ENCODE measurements at places on chromosomes 11 and 22.

GRCh38 chr11:64237484-64237951 lies 3.1 kb downstream of the VEGFB start:
- DNase-seq: no peak

GRCh38 chr11:34345991-34346480 lies 11.8 kb downstream of the ABTB2 start:
- DNase-seq: peak; percentile 27

GRCh38 chr22:38267086-38267485 lies 5.7 kb downstream of the TMEM184B start:
- DNase-seq: no peak

GRCh38 chr22:39490135-39490798 lies 11.8 kb upstream of the MIEF1 start:
- peak; percentile 77 for DNase-seq

- no peak for DNase-seq
These were observed 131.8 kb downstream of the UVRAG start for GRCh38 chr11:75946531-75947530.

DNA sequence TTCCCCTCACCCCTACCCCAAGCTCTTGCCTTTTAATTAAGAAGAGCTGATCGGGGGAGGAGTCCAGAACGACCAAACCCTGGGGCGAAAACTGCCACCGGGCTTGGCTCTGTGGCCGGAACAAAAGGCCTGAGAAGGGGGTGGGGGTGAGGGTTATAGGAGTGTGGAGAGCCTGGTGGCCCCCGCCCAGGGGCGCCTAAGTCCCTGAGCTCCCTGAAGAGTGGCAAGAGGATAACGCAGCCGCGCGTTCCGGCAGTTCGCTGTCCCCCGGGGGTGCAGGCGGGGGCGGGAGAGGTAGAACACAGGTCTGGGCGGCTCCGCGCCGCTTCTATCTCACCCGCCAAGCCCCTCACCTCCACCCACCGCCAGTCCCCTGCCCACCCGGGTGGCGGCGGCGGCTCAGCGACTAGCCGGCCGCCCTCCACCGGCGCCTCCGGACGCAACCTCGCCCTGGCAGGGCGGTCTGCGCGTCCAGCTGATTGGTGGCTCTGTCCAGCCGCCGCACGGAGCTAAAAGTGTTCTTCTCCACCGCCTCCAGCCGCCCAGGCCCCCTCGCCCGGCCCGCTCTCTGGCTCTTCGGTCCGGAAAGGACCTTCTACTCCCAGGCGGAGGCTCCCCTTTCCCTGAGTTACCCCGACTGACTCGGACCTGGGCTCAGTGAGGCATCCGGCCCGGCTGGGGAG lies 18.7 kb upstream of the BDNF start:
- DNase-seq: peak; percentile 80

GRCh38 chr11:21429401-21429800 lies 760.0 kb downstream of the NELL1 start:
- no peak for DNase-seq

GRCh38 chr11:128335729-128336128 lies 251.6 kb downstream of the ETS1 start:
- no peak for DNase-seq

DNA sequence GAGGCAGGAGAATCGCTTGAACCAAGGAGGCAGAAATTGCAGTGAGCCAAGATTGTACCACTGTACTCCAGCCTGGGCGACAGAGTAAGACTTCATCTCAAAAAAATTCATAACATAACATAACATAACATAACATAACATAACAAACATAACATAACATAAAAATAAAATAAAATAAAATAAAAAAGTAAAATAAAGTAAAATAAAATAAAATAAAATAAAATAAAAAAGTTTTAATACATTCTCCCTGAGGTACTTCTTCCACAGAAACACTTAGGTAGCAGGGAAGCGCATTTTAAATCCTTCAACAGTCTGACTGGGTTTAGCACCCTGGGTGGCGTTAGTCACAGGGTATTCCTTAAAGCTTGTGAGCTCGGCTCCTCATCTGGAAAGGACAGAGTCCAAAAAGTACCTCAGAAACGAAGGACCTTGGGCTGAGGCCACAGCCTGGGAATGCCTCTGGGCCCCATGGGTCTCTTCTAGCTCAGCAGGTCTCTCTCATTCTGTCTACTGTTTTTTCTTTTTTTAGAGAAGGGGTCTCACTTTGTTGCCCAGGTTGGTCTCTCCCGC lies 41.7 kb downstream of the MICAL3 start:
- no peak for DNase-seq

- DNase-seq: no peak
These were observed 1.1 kb upstream of the CRY2 start for GRCh38 chr11:45846174-45846675.

- DNase-seq: no peak
These were observed 67.4 kb downstream of the SCUBE1 start for GRCh38 chr22:43275545-43276317.

GRCh38 chr11:115572551-115572950 lies 68.3 kb upstream of the CADM1 start:
- DNase-seq: no peak

DNA sequence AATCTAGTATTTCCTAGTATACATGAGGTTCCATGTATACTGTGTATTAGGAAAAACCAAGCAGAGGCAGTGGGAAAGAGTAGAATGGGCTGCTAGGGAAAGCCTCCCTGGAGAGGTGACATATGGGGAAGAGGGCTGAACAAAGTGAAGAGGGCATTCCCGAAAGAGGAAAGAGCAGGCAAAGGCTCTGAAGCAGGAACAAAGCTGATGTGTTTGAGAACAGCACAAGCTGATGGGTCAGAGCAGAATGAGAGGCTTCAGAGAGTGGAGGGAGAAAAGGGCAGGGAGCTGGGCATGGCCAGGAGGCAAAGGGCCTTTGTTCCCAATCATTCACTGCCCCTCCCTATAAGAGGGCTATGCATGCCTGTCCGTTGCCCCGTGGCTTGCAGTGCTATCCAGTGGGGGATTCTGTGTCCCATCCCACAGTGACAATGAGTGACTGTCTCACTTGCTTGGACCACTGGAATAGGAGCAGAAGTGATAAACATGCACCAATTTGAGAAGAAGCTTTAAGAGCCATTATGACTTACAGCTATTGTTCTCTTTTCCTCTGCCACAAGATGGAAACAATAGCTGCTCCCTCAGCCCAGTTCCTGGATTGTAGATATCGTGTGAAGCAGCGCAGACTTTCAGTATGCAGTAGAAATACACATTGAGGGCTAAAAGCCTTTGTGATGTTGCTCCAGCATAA lies 39.6 kb downstream of the GALNT18 start:
- no peak for DNase-seq

DNA sequence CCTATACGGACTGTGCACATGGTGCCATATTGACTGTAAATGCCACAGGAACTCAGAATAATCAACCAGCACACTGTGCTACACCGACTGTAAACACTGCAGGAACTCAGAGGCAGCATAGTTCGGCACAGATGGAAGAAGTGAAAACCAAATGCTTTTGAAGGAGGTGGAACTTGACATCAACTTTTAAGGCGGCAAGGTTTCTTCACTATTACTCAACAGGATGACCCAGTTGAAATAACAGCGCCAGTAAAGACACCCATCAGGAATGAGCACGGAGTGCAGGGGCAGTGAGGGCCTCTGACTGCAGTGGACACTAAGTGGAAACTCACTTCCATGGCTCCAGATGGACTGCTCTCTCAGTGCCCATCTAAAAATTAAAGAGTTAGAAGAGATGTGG lies 15.7 kb downstream of the TESMIN start:
- no peak for DNase-seq

- DNase-seq: no peak
These were observed 61.2 kb upstream of the SUSD2 start for GRCh38 chr22:24120044-24120443.

DNA sequence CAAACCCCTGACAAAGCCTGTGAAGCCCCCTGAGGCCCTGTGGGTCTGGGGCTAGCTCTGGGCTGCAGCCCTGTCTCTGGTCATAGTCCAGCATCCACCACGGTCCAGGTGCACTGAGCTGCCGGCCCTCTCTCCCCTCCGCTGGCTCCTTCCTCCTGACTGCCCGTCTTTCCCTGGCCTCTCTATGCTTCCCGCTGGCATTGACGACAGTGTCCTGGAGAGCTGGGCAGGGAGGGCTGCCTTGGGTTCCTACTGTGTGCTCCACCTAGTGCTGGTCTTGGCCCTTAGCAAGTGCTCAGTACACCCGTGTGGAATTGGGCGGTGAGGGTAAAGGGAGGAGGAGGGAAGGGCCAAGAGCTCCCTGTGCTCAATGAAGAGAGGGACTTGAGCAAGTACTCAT lies 868 bp upstream of the MYEOV start:
- no peak for DNase-seq

DNA sequence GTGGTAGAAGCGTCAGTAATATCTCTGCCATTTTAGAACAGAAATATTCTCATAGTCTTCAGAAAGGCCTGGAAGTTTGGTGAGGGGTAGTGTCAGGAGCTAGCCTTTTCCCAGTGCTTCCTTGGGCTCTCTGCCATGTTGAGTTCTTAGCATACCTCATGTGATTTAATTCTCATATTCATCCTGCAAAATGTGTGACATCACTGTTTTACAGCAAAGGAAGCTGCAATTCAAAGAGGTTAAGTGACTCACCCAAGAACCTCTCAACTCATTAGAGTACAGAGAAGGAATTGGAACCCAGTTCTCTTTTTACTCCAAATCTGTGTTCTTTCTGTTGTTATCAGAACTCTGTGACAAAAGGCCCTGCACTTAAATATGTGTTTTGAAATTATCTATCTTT lies 72.1 kb downstream of the RNF169 start:
- no peak for DNase-seq

DNA sequence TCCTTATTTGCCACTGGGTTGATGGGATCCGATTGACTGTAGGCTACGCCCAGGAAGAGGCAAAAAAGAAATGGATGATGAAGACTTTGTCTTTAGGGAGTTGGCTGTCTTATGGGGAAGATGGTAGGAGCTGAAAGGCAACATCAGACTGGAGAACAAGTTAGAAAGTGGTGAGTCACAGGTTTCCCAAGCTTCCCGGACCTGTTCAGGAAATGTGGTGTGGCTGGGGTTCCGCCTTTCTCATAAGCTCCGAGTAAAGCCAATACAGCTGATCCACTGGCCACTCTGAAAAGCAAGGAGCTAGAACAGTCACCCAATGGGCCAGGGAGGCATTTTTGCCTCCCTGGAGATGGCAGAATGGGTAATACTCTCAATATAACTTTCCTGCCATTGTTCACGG lies 194.5 kb downstream of the SNX19 start:
- DNase-seq: no peak

GRCh38 chr11:119696378-119697222 lies 32.4 kb downstream of the NECTIN1 start:
- DNase-seq: no peak

DNA sequence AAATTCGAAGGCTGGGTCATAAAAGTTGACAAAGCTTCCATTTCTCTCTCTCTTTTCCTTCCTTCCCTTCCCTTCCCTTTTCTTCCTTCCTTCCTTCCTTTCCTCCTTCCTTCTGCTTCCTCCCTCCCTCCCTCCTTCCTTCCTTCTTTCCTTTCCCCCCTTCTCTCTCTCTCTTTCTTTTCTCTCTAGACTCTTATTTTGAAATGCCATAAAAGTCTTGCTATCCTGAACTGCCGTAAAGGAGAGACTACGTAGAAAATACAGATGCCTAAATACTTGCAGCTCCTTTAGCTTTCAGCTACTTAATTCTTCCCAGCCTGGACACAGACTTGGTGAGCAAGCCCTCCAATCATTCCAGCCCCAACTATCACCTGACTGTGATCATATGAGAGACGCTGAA lies 1644.4 kb downstream of the FAM181B start:
- no peak for DNase-seq

DNA sequence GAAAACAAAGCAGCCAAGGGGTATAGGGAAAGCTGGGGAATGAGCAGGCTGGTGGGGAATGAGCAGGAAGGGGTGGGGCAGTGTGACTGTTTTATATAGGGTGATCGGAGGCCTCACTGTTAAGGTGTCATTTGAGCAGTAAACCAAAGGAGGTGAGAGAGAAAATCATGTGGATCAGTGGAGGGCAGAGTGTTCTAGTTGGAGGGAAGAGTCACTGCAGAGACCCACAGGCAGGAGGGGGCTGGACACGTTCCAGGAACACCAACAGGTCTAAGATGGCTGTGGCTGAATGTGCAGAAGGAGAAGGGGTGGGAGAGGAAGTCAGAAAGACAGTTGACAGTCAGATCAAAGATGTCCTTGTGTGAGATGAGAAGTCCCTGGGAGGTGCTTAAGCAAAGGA lies 103.8 kb downstream of the ENTHD1 start:
- DNase-seq: no peak

GRCh38 chr11:133872160-133872559 lies 26.8 kb upstream of the SPATA19 start:
- no peak for DNase-seq

GRCh38 chr11:1564535-1565172 lies 7.4 kb downstream of the DUSP8 start:
- peak; percentile 86 for DNase-seq

GRCh38 chr11:102932678-102933077 lies 22.9 kb downstream of the MMP13 start:
- no peak for DNase-seq

GRCh38 chr11:90423378-90423777 lies 200.5 kb upstream of the CHORDC1 start:
- no peak for DNase-seq

GRCh38 chr11:128052912-128053641 lies 534.3 kb downstream of the ETS1 start:
- no peak for DNase-seq

DNA sequence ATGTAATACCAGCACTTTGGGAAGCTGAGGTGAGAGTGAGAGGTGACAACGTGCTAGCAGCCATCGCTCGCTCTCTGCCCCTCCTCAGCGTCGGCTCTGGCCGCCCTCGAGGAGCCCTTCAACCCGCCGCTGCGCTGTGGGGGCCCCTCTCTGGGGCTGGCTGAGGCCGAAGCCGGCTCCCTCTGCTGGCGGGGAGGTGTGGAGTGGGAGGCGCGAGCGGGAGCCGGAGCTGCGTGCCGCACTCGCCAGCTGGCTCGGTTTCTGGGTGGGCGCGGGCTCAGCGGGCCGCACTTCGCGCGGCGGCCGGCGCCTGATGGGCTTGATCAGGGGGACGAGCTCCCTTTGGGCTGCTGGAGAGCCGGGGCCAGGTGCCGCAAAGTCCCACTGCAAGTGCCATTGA lies 98.9 kb upstream of the UBASH3B start:
- DNase-seq: peak; percentile 67

GRCh38 chr11:110198031-110198729 lies 98.2 kb downstream of the RDX start:
- no peak for DNase-seq

GRCh38 chr11:127136438-127136837 lies 135.9 kb upstream of the KIRREL3 start:
- DNase-seq: no peak

DNA sequence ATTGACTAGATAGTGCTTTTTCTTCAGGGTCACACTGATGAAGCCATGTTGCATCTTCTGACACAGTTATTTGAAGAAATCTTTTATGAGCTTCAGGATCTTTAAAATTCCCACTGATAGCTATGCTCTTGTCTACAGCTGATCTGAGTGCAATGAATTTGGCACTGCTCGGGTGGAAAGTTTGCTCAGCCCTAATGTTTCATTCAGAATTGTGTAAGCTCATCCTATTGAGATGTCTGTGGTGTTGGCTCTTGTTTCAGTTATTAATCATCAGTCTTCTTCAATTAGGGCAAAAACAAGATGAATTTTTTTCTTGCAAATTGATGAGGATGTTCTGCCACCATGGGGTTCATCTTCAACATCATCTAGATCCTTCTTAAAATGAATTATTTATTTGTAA lies 1387.0 kb upstream of the RAG2 start:
- no peak for DNase-seq

GRCh38 chr22:50694099-50694605 lies 21.5 kb downstream of the SHANK3 start:
- DNase-seq: no peak

- no peak for DNase-seq
These were observed 78.3 kb upstream of the SHISAL1 start for GRCh38 chr22:44391015-44391414.

All from glutamatergic neuron (in vitro differentiated cells).